AG04450 (cell line): ENCODE measurements at places on chromosomes 3 and 15.

DNA sequence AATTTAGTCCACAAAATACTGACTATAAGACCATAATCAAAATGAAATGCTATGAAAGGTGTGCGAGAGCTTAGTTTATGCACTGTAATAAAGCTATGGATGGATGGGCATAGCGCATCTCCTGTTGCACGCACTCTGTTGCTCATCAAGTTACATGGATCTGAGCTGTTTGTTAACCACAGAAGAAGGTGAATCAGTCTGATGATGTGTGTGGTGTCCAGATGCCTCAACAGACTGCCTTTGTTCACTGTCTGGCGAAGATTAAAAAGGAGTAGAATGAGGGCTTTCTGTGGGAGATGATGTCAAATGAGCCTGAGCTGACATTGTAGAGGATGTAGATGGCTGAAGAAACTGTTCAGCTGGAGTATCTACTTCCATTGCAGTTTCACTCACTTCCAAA lies 36.1 kb downstream of the NSMCE3 start:
- no peak for DNase-seq

DNA sequence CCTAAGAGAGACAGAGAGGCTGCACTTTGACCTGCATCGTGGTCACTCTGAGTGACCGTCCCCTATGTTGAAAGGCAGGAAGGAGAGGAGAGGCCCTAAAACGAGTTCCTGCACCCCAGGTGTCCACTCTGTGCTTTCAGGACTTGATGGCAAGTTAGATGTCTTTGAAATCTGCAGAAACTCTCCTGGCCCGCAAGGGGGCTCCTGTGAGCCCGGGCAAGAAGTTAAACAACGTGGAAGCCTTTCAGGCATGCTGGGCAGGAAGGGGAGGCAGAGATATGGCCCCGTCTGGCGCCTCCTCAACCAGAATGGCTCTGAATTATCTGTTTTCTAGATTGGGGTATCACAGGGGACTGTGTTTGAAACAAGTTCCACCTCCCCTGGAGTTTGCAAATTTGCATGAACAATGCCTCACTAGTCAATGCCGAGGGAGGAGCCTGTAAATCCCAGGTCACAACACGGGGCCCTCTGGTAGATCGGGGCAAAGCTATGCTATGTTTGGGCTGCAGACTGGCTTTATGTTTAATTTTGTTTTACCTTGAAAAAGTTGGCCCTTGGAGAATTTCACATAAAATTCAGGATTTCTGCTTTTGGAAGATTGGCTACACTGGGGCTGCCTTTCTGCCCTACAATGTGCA lies 9.8 kb downstream of the CTXND1 start:
- DNase-seq: no peak

DNA sequence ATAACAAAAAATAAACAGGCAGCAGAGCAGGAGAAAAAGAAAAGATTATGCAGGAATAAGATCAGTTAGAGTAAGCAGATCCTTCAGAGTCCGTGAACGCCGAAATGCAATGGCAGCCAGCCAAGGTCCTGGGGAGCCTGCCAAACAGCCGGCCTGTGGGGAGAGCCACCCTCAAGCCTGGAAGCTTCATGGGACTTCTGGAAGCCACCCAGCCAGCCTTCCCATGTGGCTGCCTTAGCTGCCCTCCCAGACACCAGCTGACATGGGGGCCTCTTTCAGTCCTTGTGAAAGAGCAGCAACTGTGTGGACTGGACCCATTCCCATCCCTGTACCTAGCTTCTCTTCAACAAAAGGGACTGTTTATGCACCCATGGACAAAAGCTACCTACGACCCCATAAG lies 64.9 kb upstream of the RAD18 start:
- peak; percentile 6 for DNase-seq

DNA sequence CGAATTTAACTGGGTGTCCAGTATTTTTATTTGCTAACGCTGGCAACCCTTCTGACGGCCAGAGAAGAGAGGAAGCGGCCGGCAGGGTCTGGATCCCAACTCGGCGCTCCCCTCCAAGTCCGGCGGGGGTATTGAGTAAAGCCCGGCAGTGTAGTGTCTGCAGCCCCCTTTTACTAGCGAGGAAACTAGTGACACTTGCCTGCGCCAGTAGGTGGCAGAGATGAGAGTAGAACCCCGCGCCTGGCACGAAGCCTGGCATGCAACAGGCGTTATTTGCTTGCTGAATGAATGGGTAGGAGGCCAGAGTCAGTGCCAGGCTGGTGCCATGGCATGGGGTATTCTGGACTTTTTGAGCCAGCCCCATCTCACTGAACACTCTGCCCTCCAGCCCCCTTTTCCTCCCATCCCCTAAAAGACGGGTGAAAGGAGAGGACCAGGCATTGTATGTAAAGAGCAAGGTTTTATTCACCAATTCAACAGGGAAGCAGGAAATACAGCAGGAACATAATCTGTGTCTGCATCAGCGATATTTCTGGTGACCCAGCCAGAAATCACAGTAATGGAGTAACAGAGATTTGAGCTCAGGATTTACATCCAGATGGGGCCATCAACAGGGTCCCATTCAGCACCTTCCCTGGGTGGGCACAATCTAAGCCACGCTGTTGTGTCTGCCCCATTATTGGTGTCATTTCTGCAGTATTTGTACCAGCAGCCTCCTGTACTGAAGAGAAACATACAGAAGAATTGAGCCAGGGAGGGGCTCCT lies 788 bp upstream of the WDR73 start:
- no peak for DNase-seq

- no peak for DNase-seq
Observed at GRCh38 chr15:89104172-89104564, 15.9 kb downstream of the ABHD2 start.

DNA sequence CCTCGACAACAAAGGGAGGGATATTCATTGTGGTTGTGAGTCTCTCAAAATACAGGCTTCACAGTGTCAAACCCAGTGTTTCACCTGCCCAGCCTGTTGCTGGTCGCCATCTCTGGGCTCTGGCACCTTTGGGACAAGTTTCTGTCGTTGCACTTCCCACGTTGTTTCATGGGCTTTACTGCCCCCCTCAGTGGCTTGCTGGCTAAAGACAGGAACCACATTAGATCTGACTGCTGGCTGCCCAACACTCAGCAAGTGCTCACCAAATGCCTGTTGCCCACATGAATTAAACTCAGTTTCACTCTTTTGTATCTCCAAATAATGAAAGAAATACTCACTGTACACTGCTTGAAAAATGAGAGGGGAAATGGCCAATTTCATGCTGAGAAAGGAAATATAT lies 27.6 kb downstream of the FOXL2 start:
- DNase-seq: no peak

DNA sequence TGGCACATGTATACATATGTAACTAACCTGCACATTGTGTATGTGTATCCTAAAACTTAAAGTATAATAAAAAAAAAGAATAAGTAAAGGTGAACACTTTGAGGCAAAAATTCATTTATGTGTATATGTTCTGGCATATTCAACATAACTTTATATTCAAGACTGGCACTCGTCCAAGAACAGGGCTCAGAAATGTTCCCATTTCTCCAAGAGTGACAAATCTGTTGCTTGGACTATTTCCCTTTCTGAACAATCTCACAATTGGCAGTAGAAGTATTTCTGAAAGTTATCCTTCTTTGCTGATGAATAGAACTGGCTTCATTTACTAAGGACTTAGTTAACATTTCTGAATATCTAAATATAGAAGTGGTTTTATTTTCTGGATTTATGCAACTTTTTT lies 212.8 kb downstream of the ADAMTSL3 start:
- DNase-seq: no peak

DNA sequence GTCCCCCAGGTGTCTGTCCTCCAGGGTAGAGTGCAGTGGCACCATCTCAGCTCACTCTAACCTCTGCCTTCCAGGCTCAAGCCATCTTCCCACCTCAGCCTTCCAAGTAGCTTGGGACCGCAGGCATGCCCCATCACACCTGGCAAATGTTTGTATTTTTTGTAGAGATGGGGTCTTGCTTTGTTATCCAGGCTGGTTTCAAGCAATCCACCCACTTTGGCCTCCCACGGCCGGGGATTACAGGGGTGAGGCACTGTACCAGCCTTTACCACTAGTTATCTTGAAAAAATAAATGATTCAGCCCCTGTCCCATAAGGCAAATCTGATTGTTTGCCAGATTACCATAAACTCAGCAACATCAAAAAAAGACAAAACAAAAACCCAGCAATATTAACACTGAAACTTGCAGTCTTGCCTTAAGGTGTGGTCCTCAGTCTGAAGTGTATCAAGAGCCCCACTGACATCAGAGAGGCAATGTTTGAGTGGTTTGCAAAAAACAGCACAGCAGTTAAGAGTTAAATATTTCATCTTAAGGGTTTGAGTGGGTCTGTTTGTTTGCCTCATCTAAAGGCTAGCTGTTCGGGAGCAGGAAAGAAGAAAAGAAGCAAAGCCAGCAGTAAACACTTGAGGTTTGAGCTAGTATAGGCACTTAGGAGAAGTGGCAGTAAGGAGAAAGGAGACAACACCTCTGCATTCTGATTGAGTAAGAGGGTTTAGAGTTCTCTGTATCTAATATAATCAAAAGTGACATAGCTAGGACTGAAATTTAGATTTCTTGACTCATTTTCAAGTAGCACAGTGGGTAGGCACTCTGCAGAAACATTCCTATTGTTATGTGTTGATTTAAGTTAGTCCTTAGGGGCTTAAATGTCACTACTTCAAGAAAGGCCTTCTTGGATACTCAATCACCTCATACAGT lies 26.3 kb upstream of the EDEM1 start:
- no peak for DNase-seq

DNA sequence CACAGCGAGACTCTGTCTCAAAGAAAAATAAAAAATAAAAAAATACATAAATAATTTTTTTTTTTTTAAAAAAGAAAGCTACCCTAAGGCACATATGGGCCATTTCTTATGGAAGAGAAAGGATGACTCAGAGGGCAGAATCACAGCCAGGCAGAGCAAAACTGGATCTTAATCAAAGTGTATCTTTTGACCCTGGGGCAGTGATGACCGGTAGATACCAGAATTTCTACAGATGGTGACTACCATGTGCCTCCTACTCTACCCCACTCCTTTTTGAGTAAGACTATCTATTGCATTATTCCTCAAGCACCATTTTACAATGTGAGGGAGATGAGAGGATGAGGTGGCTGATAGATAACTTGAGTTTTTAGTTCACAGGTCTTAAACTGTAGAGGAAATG lies 26.0 kb downstream of the TARS3 start:
- no peak for DNase-seq

- no peak for DNase-seq
Observed at GRCh38 chr15:57395292-57395691, 19.0 kb downstream of the CGNL1 start.

- DNase-seq: no peak
Observed at GRCh38 chr3:73504239-73504638, 120.5 kb downstream of the PDZRN3 start.

GRCh38 chr3:76624164-76624563 lies 415.7 kb upstream of the ROBO2 start:
- no peak for DNase-seq

DNA sequence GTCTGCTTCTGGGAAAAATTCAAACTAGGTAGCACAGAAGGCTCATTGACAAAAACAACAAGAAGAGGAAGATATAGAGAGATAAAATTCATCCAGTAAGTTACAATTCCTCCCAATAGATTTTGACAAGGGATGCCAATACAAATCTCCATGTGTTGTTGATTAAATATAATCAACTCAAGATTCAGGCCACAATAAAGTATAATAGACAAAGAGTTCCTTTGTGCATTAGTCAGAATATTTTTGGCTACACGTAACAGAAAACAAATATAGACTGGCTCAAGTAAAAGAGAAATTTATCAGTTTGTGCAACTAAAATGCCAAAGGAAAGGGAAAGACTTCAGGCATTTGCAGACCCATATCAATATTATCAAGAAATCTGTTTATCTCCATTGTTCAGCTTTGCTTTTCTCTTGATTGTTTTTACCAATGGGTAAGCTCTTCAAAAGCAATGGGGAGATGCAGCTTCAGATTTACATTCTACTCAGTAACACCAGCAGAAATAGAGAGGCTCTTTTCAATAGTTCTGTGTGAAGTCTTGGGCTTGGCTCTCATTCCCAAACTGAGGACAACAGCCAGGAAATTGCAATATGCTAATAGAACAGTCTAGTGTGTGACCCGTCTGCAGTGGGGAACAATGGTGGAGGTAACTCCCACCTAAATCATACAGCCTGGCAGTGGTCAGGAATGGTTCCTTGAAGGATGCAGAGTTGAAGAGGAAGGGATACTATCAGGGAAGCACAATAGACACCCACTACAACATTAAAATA lies 77.6 kb upstream of the PROK2 start:
- DNase-seq: no peak

GRCh38 chr3:134992180-134992579 lies 197.1 kb downstream of the EPHB1 start:
- no peak for DNase-seq

GRCh38 chr15:70879401-70879800 lies 12.8 kb downstream of the THAP10 start:
- DNase-seq: peak; percentile 68

- DNase-seq: no peak
Observed at GRCh38 chr15:100753503-100753902, 126.1 kb upstream of the ALDH1A3 start.

GRCh38 chr15:63764124-63764803 lies 69.5 kb downstream of the HERC1 start:
- no peak for DNase-seq

GRCh38 chr15:63221346-63221745 lies 31.9 kb downstream of the RAB8B start:
- no peak for DNase-seq

DNA sequence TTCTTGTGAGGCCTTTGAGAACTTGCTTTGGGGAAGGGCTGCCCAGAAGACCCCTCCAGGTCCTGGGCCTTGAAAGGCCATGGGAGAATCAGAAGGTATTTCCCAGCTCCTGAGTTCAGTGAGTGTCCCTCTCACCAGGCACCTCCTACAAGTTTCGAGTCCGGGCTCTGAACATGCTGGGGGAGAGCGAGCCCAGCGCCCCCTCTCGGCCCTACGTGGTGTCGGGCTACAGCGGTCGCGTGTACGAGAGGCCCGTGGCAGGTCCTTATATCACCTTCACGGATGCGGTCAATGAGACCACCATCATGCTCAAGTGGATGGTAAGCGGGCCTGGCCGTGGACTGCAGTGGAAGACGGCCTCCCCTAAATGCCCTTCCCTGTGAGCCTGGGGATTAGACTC lies 68.3 kb downstream of the BOC start:
- DNase-seq: no peak

GRCh38 chr3:171792531-171792930 lies 17.8 kb downstream of the PLD1 start:
- DNase-seq: no peak

- DNase-seq: peak; percentile 73
Observed at GRCh38 chr3:49553692-49554632, at the start of gene BSN. TSS of gene BSN (plus strand) at chr3:49554477. CDS start at chr3:49554603, 126 bp downstream.

GRCh38 chr3:104632947-104633346 lies 733.8 kb upstream of the ALCAM start:
- no peak for DNase-seq

DNA sequence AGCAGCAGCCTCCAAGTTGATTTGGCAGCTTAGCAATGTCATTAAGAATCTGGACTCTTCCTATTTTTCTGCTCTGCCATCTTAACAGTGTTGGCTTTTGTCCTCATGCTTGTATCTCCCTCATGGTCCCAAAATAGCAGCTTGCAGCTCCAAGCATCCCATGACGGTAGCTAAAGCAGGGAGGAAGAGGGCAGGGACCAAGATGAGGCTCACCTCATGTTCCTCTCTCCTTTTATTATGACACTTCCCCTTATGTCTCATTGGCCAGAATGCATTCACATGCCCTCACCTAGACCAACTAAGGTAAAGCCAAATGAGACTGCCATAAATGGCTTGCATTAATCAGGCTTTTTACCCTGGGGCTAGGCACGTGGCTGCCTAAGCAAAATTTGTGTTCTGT lies 382.4 kb downstream of the SHQ1 start:
- no peak for DNase-seq
